Activated CD4-positive, alpha-beta T cell treated with anti-CD3 and anti-CD28 coated beads, Interleukin-2, amount 50 U/mL, for 24 hours (primary cell): ENCODE measurements at places on chromosomes 5 and 9.
A peak's percentile ranks its signal among the peaks of the same experiment; 100 is the strongest.

DNA sequence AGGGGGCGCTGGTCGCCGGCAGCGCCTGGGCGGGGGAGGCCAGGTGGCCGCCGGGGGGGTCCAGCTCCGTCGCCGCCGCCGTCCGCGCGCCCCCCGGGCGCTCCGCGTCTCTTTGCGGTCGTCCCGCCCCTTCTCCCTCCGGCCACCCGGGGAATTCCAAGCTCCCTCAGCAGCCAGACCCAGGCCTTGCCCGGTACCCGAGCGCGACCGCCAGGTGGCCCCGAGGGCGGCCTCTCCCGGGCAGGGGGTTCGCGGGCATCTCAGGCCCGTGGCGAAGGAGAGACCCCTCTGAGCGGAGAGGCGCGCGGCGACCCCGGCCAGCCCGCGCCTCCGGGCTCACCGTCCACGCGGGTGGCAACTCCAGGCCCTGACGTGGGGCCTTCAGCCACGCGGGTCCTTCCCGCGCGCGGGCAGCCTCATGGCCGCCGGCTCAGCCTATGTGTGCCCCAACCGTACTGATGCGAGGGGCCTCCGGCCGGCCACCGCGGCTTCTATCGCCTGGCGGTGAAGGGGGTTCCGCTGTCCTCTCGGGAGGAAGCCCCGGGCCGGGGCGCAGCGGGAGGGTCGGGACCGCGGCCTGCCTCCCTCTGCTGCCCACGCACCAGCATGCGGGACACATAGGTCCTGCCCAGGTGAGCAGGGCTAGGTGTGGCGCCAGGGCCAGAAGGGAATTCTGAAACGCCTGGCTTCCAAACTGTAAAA, 529 bp upstream of the NRARP start:
- no peak for DNase-seq

DNA sequence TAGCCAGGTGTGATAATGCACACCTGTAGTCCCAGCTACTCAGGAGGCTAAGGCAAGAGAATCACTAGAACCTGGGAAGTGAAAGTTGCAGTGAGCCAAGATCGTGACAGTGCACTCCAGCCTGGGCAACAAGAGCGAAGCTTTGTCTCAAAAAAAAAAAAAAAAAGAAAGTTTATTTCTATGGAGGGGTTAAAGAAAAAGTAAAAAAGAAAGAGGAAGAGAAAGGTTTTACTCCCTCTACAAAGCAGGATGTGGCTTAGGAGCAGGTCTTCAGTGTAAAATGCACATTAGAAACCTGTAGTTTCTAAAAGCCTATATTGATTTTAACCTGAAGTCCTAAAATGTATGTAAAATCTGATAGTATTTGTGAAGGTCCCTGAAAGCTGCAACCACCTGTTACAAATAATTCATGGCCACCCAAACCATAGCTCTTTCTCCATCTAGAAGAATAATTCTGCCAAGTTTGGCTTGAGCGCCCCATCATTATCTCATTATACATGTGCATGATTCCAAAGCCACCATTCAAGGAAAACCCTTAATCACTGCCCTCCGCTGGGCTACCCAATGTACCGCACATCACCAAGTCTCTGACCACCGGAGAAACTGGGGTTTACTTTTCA, 3.4 kb downstream of the FNBP1 start:
- DNase-seq: no peak

DNA sequence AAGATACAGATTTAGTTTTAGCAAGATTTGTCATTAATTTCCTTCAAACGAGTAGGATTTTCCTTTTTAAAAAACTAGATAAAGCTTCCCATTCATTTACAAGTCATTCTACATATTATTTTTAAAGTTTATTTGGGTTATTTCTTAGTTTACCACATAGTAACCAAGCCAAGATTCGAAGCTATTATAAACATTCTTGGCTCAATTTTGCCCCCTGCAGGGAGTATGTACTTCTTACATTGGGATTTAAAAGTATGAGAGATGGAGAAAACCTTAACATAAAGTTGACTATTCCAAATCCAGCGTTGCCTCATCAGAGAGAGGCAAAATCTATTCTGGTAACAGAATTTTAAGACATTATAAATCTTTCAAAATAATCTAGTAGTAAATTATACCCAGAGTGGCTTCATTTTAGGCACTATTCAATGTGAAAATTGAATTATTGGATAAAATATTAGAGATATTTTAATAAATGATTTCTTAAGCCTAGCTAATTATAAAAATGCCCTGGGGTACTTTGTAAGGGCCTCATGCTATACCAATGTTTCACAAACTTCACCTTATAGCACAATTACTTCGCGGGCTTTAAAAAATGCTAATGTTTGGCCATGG, 39.1 kb downstream of the FBN2 start:
- no peak for DNase-seq

DNA sequence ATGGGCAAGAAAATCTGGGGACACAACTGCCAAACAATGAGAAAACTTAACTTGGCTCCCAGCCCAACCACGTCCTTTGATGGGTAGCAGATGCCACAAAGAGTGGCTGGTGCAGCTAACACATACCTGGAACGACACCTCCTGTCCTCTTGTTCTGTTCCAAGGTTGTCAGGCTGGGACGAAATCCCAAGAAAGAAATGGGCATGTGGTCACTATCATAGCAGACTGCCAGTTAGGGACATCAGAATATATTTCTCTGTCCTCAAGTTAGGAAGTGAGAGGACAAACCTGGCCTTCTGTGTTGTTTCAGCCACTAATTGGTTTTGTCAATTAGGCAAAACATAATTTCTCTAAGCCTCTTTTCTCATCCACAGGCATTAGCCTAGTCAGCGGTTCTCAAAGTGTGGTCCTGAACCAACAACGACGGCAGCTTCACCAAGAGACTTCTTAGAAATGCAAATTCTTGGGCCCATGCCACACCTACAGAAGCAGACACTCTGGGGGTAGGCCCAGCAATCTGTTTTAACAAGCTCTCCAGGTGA, 63.4 kb downstream of the RAPGEF1 start:
- no peak for DNase-seq

- no peak for DNase-seq
Observed at GRCh38 chr5:131821221-131821620, 24.4 kb upstream of the FNIP1 start.

DNA sequence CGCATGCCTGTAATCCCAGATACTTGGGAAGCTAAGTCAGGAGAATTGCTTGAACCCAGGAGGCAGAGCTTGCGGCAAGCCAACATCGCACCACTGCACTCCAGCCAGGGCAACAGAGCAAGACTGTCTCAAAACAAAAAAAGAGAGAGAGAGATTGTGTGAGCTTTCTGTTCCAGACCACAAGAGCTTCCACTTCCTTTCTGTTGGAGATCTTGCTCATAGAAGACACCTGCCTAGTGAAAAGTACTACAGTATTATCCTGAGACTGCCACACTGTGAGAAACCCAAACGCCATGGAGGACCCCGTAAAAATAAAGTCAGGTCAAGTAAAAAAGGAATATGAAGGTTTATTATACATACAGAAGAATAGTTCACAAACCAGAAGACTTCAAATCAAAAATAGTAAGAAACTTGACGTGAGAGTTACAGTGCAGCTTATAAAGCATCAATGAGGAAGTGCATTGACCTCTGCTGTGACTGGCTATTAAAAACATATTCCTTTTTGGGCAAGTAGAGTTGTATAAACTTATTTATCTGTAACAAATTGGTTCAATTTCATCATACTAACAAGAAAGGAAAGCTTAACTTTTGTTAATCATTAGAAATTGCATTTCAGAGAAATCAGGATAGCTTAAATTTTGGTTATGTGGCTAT, 4.3 kb upstream of the EMB start:
- peak; percentile 17 for DNase-seq

DNA sequence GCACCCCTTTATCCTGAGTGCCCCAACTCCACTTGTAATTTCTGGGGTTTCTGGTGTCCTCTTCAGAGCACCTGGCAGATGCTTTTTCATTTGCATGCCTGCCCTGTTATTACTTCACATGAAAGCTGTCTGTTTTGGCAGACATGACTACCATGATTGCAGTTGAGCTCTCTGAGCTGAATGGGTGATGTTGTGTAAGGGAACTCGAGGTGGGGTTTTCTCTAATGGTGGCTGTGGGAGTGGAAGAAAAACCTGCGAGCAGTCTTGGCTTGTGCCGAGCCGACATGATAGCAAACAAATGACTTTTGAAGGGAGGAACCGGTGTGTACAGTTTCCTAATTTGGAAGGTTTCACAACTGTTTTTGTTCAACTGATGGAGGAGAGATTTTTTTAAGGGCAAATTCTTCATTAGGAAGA, 196.2 kb downstream of the AOPEP start:
- DNase-seq: no peak
